Epithelial cell of prostate (primary cell): ENCODE measurements at places on chromosomes 4 and X.

DNA sequence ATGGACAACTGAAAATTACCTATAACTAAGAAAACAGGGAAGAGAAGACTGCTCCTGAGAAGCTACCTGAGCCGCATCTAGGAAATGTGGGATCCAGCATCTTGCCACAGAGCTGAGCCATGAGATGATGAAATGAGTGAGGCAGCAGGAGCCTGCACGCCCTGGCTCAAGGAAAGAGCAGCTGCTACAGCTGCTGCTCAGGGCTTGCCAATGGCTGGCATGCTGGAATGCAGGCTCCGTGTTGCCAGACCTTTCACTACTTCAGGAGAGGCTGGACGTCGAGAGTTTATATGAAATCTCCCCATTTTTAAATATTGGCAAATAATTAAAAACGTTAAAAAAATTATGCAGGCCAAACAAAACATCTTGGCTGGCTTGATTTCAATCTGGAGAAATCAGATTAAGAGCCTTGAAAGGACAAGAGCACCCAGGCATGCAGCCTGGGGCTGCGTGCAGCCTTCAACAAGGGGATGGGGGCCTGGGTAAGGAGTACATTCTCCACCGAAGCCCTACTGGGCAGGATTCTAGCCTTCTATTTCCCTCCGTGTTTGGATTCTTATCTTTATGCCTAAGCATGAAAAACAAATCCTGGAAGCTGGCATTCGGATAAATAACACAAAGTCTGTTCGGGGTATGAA, 227.6 kb downstream of the NR3C2 start:
- DNase-seq = no peak

DNA sequence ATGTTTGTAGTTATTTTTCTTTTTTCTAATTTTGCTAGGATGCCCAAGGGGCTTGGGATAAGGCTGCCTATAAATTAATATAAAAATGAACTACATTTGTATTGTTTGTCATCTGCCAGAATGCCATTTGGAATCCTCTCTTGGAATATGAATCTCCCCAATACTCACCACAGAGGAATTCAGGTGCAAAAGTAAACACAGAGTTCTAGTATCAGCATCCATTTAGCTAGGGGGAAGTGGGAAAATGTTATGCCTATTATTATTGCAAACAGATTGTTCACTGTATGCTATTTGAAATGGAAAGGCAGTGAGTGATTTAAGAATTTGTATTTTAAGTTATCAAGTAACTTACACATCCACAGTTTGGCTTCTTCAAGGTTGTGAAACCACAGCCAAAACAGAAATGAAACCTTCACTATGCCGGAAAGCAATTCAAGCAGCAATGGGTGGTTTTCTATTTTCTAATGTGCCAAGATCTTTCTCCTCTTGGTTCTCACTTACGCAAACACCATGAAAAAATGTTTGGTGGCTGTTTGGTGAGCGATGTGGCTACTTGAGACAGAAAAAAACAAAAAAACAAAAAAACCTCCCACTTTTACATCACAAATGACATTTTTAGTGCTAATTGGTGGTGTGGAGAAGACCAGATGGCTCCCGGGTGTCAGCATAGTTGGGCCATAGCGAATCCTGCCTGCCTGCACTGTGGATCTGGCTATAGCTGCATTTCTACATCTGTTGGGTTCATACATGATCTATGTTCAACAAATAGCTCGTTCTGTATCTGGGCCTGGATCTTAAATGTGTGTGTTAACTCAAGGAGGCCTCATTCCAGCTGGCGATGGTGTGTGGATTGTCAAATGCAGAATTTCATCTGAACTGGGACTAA, 200.8 kb upstream of the GIMD1 start:
- DNase-seq = no peak

- DNase-seq = no peak
Measured at GRCh38 chrX:115652221-115652620, 91.2 kb downstream of the PLS3 start.

- no peak for DNase-seq
Measured at GRCh38 chr4:110611968-110612447, 10.9 kb downstream of the PITX2 start.

DNA sequence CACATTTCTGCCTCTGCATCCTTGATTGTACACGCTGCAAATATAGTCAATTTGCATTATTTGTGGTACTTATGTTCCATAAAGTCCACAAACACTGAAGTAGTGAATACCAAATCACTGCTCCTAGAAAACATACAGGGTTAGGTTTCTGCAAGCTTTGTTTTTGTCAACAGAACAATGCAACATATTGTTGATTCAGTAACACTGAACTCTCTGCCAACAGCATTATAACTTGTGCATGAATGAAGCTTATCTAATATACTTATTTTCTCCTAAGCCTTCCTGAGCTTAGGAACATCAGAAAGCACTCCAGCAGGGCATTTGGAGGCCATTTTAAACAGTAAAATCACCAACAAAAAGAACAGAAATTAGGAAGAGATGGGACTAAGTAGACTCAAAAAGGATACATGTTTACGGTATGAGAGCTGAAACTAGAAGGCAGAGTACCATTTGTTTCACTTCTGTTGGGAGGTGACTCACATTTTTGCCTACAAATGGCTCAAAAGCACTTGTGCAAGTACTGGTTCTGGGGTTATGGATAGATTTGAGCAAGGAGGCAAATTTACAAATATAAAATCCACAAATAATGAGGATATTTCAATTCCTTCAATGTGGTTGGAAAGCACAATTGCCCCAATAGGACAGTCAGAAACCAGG, 14.1 kb downstream of the COX18 start:
- DNase-seq = no peak

GRCh38 chrX:153981771-153982533, 9.4 kb downstream of the TMEM187 start:
- DNase-seq = no peak

GRCh38 chr4:26455571-26455970, 34.7 kb downstream of the CCKAR start:
- no peak for DNase-seq

DNA sequence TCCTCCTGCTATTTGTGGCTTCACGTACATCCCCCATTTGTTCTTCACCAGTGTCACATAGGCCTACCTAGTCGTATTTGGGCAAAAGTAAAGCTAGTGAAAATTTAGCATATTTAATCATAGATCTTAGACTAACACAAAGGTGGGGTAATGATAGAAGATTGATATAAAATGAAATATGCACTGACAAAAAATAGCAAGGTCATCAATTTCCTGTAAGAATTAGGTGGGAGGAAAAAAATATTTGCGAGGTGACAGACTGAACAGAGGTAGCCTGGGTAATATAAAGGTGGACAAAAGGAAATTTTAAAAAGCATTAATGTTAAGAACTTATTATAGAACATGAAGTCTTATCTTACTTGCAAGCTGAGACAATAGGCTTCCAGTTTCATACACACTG, 239.9 kb downstream of the PCDH10 start:
- DNase-seq = no peak

- no peak for DNase-seq
Measured at GRCh38 chr4:85430697-85431096, 44.3 kb upstream of the ARHGAP24 start.
